Prostate gland (tissue), 2 donors: ENCODE measurements at places on chromosomes 1 and 21. TPM values are rescaled to one million over a fixed set of nuclear protein-coding genes. Genes with fewer than 3 reads are reported as not detected.

DNA sequence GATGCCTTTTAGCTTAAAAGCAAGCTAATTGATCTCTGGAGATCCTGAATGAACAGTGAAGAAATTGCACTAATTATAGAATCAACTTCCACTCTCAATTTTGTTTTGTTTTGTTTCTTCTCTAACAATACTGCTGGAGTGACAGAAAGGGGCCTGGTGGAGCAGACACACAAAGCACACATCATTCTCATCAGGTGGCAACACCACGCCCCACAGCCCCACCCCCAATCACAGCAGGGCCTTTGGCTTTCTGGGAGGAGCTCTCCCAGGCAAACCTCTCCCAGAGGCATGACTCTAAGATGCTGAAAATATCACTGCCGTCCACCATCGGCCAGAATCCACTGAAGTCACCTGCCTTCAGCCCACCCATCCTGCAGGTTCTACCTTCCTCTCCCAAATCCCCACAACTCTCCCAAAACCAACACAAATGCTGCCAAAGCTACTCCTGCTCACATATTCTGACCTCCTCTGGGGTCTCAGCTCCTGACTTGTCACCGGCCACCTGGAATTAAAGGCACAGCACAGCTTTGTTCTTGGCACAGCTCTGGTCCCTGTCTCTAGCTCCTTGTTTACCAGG, 120.7 kb downstream of the GRIK3 start:
- no peak overlapping the region for H3K4me3 ChIP-seq
- peaks cover 6% of the 10 kb centered on the region for H3K27me3 ChIP-seq
- no peak for DNase-seq
- H3K36me3 ChIP-seq, result no peaks in the 10 kb centered on the region

LMX1A gene
- 0.28 TPM for total RNA-seq

KRTAP10-12 gene
- not detected for total RNA-seq

- no peaks in the 10 kb centered on the region for H3K36me3 ChIP-seq
- no peak for DNase-seq
- no peaks in the 10 kb centered on the region for H3K4me1 ChIP-seq
- no peak overlapping the region for H3K27ac ChIP-seq
Observed at GRCh38 chr1:67088440-67088839, 34.5 kb upstream of the SLC35D1 start.

- peak; percentile 63 for DNase-seq
- H3K4me3 ChIP-seq, result peak within 1 kb of the TSS; percentile 82
- peak within 1 kb of the TSS; percentile 86 for H3K27ac ChIP-seq
Observed at GRCh38 chr1:236064674-236065508, at the start of gene NID1. TSS of gene NID1 (minus strand) at chr1:236065090. CDS start at chr1:236065079, 11 bp downstream.
